ENCODE measurements at places on chromosomes 6 and 20.

DNA sequence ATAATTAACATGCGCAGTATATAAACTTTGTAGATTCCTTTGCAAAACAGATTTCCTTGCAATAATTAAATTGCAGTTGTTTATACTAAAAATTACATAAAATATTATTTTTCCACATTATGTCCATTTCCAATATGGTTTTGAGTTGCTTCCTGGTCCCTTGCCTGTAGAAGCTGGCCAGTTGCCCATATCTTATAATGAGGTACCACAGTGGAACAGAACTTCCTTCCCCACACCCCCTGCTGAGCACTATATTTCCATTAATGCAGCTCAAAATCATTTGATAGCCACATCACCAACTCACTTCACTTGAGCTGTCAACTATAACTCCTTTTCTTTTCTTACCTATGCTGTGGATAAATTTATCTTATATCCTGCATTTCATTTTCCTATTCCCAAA is 194.6 kb downstream of the DST start:
- no peak for DNase-seq

- no peak for DNase-seq
These were observed 116.1 kb upstream of the TRAF3IP2 start for GRCh38 chr6:111721753-111722154.

DNA sequence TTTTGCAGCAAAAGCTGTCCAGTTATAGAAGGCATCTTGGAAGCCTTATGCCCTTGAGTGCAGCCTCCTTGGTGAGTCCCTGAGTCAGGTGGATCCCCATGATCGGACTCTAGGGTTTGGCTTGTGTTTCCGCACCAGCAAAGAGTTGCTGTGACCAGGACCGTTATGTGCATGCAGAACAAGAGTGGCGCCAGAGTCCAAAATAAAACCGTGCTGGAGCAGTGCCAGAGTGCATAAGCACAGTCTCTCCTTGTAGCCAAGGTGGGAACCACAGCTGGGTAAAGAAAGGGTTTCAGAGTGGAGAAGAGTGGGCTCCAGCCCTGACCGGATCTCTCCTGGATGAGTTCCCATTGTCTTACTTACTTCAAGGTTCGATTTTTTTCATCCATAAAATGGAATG is 58.6 kb downstream of the FOXA2 start:
- no peak for DNase-seq

GRCh38 chr20:23524146-23524545 is 33.2 kb downstream of the CST8 start:
- no peak for DNase-seq

DNA sequence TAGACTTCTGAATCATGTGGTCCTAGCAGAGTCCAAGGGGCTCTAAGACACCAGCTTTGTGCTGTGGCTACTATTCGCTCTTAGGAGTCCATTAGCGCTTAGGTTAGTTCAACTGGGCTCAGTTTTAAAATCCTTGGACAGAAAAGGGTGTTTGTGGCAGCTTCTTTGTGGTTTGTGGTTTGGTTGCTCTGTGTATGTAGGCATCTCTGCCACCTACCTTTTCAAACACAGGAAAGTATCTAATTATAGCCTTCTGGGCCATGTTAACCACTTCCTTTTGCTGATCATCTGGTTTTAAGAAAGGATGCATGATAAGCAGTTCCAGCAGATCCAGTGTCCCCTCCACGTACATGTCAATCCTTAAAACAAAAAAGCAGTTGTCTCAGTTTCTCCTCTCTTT is 10.8 kb downstream of the GSTA4 start:
- DNase-seq = no peak

GRCh38 chr20:1566701-1567100 is 9.2 kb upstream of the SIRPD start:
- no peak for DNase-seq

- no peak for DNase-seq
These were observed 66.1 kb upstream of the SLC22A16 start for GRCh38 chr6:110542311-110543024.

- DNase-seq = no peak
These were observed 1.8 kb upstream of the JPH2 start for GRCh38 chr20:44188752-44189151.

DNA sequence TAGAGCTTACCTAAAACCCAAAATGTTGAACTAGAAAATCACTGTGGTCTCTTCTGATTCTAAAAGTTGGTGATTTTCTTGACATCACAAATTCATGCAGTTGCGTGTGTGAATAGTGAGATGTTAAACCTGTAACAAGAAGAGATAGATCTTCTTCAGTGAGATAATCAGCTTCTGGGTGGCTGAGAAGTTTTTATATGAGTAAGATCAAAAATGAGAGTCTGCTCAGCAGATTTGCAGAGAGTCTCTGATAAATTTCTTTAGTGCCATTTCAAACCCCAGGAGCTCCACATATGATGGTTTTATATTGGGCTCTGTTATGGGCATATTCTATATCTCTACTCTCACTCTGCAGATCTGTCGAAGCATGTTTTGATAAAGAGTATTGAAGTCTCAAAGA is 185.4 kb downstream of the ZFAND3 start:
- no peak for DNase-seq

- no peak for DNase-seq
These were observed 168.2 kb downstream of the GPX5 start for GRCh38 chr6:28693751-28694443.

GRCh38 chr20:32366380-32366779 is 8.2 kb downstream of the ASXL1 start:
- no peak for DNase-seq

DNA sequence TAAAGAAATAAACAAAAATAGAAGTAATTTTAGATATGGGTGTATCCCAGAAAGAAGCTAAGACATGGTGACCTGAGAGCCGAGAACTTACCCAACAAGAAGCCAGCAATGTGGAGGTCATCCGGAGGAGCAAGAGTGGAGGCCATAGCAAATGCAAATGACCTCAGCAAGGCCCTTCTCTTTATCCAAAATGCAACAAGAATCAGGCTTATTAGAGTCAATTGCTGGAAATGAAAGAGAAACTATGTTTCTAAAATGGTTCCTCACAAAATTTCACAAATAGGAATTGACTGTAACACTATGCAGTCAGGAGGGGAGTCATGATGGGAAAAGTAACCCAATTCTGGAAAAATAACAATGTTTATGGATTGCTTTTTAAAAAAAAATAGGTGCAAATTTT is 90.4 kb downstream of the TNFAIP3 start:
- no peak for DNase-seq

- DNase-seq = no peak
These were observed 2.0 kb downstream of the ID4 start for GRCh38 chr6:19839237-19839546.

GRCh38 chr20:38299963-38300362 is 4.0 kb upstream of the BPI start:
- DNase-seq = no peak

- no peak for DNase-seq
These were observed 33.1 kb upstream of the PNRC1 start for GRCh38 chr6:89047473-89047872.

GRCh38 chr20:7348253-7348652 is 580.8 kb downstream of the BMP2 start:
- no peak for DNase-seq

DNA sequence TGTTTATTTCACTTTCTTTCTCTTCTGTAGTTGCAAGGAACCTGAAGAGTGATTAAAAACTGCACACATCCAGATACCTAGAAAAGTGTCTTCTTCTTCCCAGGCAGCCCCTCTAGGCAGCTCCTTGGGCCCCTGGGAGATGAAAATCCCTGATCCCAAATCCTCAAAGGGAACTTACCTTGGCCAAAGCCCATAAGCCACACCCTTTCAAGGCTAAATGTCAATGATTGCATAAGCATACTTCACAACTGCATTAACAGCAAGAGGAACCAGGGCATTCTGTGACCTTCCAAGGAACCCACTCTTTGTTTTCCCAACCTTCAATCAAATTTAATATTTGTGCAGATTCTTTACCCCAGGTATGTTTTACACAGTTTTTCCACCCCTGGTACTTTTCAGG is 4.4 kb upstream of the HMGN3 start:
- DNase-seq = no peak

DNA sequence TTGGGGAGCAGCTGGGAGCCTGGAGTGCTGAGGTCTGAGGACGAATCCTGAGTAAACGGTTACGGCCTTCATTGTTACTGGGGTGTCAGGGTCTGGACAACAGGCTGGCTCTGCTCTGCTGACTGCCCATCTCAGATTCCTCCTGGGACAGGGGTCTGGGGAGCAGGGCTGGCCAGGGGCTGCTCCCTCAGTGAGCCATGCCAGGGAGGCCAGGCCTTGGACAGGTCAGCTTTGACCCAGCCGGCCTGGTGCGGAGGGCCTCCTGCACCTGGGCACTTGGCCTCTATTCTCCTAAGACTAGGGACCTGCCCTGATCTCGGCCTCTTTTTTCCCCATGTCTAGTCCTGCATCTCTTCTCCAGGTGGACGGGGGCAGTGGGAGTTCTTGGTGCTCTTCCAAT is 44.9 kb downstream of the MYT1 start:
- DNase-seq = no peak

GRCh38 chr6:165662041-165662748 is 846 bp downstream of the PDE10A start:
- no peak for DNase-seq

- no peak for DNase-seq
These were observed 207.9 kb upstream of the EYA4 start for GRCh38 chr6:133033263-133033662.

GRCh38 chr20:62425281-62426058 is 1.9 kb downstream of the RBBP8NL start:
- no peak for DNase-seq

DNA sequence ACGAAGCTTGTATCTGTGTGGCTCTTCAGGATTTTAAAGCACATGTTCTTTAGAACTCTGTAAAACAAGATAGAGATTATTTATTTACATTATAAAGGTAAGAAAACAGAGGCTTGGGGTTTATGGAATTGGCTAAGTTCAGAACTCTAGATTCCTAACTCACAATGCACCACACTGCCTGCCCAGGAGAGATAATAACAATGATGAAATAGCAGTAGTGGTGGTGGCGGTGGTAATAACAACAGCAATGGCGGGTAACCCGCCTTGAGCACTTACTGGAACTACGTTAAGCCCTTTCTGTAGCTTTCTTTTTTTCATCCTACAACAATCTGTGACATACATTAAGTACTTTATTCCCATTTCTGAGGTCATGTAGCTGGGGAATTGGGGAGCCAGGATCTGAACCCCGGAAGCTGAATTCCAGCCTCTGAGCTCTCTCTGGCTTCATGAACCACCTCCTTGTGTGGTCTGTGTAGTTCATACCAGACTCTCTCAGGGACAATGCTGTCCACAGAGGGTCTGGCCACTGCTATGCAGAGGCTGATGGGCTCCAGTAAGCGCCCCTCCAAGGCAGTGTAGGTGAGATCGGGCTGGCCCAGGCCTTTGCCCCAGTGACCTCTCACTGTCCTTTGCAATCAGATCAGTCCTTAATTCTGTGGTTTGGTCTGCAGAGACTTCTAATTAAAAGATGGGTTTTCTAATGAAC is 260.9 kb downstream of the SLC24A3 start:
- DNase-seq = no peak

DNA sequence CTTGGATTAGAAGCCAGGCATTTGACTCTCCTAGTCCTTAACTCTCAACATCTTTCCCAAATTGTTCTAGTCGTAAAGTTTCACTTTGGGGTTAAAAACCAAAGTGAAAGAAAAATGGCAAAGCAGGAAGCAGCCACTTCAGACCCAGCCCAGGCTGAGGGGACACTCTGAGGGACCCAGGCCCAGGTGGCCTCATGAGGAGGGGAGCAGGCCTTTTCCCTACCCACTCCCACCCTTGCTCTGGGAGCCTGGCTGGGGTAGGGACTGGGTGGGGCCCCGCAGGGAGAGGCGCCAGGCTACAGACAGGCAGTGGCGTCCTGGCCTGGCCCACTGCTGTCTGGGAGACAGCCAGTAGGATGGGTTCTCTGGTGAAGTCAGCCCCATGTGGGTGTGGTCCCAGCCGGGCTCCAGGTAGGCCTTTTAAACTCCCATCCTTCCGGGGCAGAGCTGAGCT is 68.7 kb upstream of the MYL9 start:
- DNase-seq = no peak

DNA sequence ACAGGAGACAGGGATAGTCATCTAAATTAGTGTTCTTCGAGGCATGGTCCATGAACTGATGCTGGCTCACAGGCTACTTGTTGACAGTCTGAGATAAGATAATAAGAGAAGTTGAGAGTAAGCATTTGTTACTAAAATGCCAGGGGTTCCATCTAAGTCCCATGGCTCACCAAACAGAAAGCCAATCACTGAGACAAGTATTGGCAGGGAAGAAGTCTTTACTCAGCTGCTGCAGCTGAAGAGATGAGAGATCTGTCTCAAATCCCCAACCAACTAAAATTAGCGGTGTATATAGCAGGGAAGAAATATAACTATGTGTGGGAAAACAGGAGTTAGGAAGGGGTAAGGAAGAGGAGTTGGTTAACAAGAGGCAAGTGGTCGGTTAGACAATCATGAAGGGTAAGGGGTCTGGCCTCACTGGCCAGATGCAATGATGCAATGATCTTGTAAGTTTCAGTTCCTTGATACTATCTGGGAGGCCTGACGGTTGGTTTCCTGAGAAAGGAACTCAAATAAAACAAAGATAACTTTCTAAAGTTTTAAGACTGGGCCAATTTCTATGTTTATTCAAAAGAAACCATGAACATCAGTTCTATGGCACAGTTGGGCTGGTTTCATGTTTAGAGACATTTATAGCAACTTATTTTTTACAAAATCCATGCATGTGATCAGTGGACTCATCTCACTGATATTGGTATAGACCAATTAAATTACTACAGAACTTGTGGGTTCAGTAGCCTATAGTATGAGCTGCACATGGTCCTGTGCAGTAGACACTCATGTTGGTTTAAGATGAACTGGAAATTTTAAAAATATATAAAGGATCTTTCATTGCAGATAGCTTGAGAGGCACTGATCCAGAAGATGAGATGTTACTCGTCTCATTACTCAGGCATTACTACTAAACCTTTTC is 9.9 kb upstream of the HEBP2 start:
- no peak for DNase-seq

DNA sequence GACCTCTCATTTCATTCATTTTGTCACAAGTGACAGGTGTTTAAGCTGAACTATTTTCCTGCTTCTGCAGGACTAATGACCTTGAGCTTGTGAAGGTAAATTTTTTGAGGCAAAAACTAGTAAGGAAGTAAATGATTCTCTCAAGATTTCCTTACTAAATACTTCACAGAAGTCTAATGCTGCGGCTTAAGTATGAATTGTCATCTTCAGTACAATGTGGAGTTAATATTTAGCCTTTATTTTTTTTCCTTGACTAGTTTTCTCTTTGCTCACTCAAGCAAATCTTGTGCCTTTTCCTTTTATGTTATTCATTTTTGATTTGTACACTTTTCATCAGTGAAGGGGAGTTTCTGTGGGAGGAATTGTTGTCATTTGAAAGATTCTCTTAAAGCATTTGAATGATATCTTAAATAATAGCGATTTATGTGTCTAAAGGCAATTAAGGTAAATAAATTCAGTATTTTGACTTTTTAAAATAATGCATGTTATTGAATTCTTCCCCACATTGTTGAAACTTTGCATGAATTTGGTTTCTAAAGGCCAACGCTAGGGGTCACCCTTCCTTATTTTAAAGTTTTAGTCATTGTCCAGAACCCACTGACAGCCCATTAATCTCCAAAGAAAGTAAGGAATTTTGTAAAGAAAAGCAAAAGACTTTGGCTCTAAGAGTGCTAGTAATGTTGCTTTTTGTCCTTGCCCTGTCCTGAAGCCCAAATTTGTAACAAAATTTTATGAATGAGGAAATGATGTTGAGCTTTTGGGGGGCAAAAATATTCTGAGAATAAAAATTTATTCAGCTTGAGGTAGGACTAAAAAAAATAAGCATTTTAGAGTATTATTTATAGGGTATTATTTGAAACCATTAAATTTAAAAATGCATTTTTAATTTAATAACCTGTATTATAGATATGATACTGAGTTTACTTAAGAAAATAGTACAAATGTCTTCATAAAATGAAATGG is 157.4 kb upstream of the LAMA2 start:
- DNase-seq = no peak

GRCh38 chr6:53479871-53480270 is 65.0 kb downstream of the GCLC start:
- DNase-seq = no peak

Data from DMS 273 treated with DMSO at 0.1 percent for 48 hours (cell line).